ENCODE measurements at places on chromosomes 2 and 18.

- DNase-seq: no peak
Observed at GRCh38 chr18:33757037-33757436, 179.0 kb downstream of the ASXL3 start.

GRCh38 chr2:109558076-109558882 lies 55.5 kb downstream of the SEPTIN10 start:
- no peak for DNase-seq

DNA sequence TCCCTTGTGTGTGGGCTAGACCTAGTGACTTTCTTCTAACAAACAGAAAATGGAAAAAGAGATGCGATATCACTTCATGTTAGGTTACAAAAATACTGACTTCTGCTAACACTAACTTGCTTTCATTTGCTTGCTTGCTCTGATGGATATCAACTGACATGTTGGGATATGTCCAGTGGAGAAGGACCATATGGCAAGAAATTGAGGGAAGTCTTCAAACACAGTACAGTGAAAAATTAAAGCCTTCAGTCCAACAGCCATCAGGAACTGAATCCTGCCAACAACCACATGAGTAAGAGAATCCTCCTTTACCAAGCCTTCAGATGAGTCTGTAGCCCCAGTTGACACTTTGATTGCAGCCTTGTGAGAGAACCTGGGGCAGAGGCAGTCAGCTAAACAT lies 143.9 kb downstream of the MAIP1 start:
- DNase-seq: no peak

- DNase-seq: no peak
Observed at GRCh38 chr2:112721819-112722522, 1.2 kb downstream of the NT5DC4 start.

DNA sequence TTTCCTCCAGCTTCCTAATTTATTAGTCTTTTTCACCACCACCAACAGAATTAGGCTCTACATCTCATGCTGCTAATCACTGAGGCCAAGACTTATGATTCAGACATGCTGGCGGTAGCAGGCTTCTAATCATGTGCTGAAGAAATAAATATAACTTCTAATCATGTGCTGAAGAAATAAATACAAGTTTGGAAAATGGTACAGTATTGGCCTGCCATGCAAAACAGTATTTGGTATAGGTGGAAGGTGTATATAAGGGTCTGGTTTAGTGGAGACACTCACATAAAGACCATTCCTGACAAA lies 240.7 kb downstream of the TGIF1 start:
- no peak for DNase-seq

DNA sequence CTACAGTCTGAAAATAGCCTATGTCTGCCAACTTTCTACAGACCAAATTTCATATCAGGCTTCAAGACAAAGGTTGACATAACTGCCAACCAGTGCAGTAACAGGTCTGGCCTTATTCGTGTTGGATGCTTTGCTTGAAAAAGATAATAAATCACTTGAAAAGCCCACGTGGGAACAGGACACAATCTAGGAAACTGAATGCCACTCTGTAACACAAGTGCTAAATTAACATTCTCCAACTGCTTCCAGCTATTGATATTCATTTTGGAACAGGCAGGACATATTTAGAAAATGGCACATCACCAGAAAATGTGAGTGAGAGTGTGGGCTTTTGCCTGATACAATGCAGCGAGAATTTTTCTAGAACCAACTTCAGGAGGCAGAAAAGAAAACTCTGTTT lies 165.9 kb upstream of the CCDC150 start:
- no peak for DNase-seq

Measured in activated CD4-positive, CD25-positive, alpha-beta regulatory T cell (primary cell).